ENCODE measurements at places on chromosomes 4 and X.

DNA sequence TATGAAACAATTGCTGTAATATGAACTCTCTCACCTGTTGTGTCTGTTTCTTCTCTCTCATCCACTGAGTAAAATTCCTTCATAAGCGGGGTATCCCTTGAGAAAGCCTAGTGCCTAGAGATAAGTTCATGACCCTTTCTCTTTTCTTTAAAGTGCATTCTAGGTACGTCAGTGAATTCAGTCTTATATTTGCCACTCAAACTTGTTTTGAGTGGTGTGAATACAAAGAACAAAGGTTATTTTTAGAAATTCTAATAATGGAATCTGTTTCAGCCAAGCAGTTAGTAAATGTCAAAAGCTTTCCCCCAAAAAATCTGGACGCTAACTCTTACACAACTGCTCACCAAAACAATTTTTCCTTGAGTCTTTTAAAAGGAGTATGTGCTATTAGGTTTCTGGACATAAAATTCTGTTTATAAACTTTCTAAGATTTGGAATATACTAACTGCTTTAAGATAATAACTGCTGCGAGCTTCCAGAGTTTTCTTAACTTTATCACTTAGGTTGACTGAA lies 112.0 kb downstream of the VEGFC start:
- DNase-seq: no peak

DNA sequence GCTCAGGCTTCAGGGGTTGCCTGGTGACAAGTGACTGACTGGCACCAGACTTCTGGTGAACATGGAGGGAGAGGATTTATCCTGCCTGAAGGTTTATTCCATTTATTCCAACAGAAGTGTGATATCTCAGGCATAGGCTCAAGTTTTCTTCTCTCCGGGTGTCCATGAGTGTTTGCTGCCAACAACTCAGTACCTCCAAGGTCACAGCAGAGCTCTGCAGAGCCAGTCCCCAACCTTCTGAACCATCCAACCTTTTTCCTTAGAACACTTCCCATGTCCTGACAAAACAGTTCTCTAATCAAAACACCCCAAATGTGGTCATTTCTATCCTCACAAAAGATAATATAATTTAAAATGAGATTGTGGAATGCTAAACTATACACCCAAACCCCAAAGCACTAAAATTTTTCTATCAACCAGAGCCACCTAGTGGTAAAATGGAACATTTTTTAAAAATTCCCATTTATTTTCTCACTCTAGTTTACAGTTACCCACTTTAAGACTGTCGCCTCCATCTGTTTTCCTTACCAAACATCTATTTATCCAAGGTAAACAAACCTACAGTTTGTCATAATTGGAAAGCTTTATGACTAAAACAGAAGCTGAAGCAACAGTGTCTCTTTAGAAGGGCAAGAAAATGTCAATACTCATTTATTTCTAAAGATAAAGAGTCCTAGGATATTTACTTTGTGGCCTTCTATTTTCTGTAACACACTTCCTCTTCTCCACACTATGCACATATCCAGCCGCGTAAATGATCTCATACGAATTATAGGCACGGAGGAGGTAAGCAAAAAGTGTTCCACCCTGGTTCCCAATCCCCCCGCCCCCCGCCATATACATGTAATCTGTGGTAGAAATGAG lies 39.5 kb downstream of the TMEM154 start:
- DNase-seq: peak; percentile 19

DNA sequence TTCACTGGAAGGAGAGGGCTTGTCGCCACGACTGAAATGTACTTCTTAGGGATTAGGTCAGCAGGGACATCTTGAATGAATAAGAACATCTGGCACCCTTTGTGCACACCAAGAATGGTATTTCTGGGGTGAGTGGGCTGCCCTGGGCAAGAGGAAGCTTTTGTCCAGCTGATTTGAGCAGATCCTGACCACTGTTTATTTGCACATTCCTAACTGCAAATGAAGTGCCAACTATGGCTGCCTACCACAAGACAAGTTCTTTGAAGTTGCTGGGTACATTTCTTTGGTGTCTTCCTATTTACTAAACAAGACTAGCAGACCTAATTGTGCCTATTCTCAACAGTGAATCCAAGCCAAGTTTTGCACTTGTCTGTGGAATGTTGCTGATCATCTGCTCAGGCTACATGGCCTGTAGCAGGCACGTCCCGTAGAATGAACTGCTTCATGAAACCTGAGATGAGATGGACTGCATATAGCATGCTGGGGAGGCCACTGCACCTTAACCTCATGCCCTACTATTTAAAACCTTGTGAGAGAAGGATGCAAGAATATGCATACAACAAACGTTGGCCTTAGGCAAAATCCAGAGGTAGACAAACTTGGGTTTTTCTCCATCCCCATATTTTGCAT lies 45.0 kb downstream of the PIR start:
- peak; percentile 63 for DNase-seq

GRCh38 chr4:162959046-162959445 lies 207.6 kb downstream of the NAF1 start:
- DNase-seq: no peak

DNA sequence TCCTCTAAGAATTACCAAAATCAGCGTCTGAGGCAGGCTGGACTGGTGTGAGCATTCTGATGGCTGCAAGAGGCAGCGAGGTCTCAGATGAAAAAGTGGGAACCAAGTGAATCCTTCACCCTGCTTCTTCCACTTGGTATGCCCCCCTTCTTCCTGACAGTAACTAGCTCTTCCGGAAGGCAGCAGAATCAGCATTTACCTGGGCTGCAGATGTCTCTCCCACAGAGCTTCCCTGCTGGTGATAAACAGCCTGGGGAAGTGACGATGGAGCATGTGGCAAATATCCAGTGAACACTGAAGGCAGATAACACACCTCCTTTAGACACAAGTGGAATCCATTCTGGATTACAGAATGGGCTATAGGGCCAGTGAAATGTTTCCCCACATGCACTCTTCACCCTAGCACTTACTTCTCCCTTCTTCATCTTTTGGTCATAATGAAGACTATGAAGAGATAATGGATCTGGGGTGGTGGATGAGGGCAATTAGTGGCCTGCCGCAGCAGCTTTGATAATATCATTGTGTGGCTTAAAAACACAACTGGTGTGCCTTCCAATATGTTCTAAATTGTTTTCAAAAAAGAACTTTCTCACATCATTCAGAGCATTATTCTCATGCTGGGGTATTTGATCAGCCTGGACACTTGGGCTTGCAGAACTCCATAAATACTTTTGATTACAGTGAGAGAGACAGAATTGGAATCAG lies 60.8 kb upstream of the TBC1D9 start:
- DNase-seq: no peak

DNA sequence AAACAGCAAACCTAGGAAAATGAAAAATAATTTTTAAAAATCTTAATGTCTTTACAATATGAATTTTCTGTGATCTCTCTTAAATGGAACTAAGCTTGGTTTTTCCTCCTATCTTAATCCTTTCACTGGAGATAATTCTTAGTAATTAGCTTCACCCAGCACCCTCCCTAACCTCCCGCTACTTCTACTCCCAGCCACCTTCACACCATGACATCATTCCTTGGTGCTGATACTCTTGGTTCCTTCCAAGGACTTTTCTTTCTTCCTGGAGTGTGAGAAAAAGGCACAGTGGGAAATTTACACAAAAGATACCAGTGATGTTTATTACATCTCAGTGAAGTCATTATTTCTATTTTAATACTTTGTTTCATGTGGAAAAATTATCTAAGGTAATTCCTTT lies 163.6 kb upstream of the PLAC1 start:
- no peak for DNase-seq

DNA sequence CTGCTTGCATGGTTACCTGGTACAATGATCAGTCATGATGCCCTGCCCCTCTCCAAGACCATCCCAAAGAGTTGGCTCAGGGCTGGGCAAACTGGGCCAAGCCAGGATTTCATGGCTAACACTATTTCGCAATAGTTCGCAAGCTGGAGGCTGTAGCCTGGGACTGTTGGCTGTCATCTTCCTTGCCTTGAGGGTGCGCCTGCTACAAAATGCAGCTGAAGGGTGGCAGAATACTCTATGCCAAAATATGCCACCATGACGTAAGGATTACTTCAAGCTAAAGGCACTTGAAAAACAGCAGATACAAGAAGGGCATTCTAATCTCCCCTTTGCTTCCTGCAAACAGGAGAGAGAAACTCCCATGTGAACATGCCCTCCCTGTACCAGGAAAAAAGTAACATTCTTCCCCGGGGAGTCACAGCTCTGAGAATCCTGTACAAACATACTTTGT lies 21.0 kb downstream of the SAT1 start:
- DNase-seq: peak; percentile 60

DNA sequence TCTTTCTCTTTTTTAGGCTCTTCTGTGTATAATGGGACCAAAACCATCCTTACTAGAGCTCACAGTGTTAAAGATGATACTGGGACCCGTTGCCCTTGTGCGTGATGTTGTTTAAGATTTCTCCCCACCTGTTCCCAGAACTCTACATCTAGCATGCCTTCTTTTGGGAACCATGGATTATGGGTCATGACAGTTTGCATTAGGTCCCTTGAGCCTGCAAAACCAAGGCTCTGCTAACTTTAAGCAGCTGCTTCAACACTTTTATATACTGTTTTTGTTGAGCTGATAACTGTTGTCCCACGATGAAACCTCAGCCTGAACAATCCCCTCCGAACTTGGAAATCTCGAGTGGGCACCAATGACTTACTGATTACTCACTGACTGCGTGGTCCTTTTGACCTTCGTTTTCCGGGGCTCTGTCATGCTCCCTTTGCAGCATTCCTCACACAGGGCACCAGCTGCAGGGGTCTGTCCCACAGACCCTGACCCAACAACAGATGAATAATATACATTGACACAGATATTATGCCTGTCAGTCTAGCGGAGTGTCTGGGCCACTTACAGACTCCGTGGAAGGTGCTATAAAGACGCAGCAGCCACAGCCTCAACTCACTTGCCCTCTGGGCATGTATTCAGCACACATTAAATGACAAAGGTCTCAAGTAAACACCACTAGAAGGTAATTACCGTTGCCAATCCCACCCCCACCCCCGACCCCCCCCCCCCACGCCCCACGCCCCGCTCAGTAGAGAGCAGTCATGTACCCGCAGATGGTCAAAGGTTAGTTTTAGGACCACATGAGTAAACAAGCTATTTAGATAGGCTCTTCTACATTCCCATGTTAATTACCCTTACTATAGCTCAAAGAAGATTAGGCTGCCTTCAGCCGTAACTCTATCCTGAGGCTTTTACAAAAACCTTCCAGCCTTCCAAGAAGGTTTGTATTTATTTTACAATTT lies 162.0 kb upstream of the WDFY3 start:
- DNase-seq: no peak

GRCh38 chrX:103378990-103379389 lies 2.7 kb downstream of the BEX3 start:
- DNase-seq: no peak

- no peak for DNase-seq
These were observed 3.9 kb upstream of the PDE6B start for GRCh38 chr4:621296-622070.

- DNase-seq: no peak
These were observed 1066.8 kb upstream of the PABPC4L start for GRCh38 chr4:135268369-135268768.

GRCh38 chrX:104391906-104392305 lies 137.2 kb upstream of the ESX1 start:
- no peak for DNase-seq

DNA sequence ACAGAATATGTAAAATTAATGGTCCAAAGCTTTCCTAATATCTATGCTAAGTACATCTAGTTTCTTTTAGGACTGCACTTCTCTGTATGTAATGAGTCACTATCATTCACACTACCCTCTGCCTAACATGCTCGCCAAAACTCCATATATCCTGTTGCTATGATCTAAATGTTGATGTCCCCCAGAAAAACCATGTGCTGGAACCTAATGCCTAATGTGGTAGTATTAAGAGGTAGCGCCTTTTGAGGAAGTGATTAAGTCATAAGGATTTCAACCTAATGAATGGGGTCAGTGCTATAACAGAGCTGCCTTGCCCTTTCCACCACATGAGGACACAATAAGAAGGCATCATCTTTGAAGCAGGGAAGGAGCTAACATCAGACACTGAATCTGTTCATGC lies 34.9 kb upstream of the NFKB1 start:
- DNase-seq: no peak

DNA sequence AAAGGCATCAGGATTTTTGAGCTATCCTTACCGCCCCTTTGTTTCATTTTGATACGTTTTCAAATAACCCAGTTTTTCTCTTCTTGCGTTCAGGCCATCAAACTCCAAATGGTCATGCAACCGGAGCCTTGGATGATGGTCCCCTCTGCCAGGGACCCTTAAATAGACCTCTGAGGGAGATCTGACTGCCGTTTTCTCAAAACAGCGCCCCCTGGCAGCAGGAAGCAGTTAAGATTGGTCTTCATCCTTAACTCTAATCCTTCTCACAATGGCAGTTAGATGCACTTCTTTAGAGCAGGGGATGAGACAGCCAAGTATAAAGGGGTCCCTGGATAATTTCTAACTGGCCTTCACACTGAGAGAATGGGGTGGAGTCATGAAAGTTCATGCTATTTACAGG lies 525.0 kb upstream of the SPANXN1 start:
- DNase-seq: no peak

- no peak for DNase-seq
These were observed 20.2 kb downstream of the MSL3 start for GRCh38 chrX:11778230-11778629.

GRCh38 chr4:99540277-99540939 lies 23.4 kb downstream of the TRMT10A start:
- DNase-seq: no peak

DNA sequence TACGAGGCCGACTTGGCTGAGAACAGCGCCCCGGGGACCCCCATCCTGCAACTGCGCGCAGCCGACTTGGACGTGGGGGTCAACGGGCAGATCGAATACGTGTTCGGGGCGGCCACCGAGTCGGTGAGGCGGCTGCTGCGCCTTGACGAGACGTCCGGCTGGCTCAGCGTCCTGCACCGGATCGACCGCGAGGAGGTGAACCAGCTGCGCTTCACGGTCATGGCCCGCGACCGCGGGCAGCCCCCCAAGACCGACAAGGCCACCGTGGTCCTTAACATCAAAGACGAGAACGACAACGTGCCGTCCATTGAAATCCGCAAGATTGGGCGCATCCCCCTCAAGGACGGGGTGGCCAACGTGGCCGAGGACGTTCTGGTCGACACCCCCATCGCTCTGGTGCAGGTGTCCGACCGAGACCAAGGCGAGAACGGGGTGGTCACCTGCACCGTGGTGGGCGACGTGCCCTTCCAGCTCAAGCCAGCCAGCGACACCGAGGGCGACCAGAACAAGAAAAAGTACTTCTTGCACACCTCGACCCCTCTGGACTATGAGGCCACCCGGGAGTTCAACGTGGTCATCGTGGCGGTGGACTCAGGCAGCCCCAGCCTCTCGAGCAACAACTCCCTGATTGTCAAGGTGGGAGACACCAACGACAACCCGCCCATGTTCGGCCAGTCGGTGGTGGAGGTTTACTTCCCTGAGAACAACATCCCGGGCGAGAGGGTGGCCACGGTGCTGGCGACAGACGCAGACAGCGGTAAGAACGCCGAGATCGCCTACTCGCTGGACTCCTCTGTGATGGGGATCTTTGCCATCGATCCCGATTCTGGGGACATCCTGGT lies 2.4 kb downstream of the PCDH7 start:
- no peak for DNase-seq

GRCh38 chrX:43753637-43754036 lies 97.5 kb downstream of the MAOA start:
- no peak for DNase-seq
